Left colon (tissue), 2 donors: ENCODE measurements at places on chromosomes 16 and 17.

DNA sequence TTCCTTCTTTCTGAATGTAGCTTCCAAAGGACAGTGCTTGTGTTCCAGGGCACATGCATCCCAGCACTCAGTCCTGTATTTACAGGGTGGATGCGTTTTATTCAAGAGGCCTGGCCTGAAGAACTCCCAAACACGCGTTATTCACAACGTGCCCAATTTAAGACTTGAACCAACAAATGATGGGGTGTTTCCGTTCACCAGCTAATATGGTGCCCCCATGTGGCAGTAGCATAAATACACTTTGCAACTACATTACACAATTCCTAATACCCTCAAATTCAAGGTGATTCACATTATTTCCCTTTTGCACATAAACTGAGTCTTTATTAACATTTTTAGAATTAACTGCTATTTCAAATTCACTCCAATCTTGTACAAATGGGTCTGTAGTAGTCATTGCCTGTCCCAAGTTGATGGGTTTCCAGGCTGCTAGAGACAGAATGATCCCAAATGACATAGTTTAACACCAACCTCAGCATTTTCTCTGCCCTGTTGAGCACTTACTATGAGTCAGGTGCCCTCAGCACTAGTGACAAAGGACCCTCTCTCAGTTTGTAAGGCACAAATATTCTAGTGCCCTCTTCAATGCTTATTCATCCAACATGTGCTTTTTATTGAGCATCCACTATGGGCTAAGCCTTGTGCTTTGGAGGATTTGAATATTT lies 26.9 kb downstream of the HSD17B2 start:
- no peak for DNase-seq

DNA sequence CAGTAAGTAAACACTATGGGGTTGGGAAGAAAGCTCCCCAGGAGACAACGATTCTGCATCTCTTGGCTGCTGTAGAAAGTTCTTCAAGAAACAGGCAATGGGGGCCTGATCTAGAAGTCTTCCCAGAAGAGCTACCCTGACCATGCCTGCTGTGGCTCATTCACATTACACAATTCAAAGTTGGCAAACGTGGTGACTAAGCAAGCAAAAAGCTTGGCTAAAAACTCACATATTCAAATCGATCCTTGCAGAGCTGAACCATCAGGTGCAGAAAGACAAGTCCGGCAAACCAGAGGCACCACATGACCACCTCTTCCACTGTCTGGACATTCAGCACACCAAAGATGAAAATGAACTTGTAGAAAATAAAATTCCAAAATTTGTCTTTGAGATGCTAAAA lies 16.1 kb downstream of the AMFR start:
- DNase-seq: no peak

DNA sequence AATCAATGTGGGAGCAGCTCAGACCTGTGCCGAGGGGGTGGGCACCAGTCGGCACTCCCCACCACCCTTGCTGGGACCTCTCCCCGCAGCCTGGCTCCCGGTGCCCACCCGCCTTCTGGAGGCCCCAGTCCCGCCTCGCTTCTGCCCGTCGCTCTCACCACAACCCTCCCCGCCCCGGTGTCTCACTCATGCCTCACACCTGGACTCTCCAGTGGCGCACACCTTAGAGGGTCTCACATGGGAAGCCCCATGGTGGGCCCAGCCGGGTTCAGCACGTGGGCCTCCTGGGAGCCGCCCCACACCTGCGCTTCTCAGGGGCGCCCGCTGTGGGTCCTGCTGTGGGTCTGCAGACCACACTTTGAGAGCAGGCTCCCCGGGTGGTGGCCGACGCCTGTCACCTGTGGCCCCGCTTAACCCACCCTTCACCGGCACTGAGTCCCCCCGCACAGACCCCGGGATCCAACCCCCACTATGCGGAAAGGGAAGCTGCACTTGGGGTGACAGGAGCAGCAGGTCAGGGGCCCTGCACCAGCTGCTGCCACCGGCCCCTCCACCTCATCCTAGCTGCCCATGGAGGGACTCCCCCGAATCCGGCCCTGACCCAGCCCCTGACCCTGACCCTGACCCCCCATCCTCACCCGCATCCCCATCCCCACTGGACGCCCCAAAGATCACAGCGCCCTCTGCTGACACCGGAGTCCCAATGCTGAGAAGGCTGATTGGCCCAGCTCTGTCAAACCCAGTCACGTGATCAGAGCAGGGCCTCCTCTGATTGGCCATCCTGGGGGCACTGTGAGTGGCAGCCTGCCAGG lies 27.4 kb upstream of the SLC38A10 start:
- no peak for DNase-seq

- DNase-seq: no peak
Observed at GRCh38 chr17:80930335-80931279, 61.0 kb upstream of the CHMP6 start.

DNA sequence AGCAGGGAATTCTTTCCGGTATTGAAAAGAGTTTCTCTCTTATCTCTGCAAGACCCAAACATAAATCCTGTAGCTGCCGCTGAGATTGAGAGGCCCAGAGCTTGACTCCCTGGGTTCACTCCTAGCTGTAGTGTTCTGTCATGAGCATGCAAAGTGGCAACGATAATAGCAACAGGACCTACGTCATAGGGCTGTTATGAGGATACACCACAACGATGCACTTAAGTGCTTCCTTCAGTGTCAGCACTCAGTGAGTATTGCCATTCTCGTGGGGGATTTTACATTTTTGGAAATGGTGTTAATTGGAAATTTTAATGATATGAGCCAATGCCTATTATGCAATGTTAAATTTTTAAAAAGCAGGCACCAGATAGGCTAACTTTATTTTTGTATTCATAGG lies 199.8 kb downstream of the CYLD start:
- no peak for DNase-seq

DNA sequence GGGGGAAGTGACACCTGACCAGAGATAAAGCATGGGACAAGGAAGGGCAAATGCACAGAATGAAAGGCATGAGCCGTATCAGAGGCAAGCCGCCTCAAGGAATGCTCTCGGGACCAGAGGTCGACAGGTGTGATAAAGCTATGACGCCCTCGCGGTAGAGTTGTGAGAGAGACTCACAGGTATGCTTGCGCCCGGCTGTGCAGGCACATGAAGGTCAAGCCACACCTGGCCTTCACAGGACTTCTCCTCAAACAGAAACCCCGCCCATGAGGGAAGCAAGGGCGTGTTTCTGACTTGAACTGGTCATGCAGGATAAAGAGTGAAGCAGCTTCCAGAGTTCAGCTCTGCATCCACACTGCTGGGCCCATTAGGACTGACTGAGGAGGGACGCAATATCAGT lies 7.8 kb downstream of the NCBP3 start:
- peak; percentile 95 for DNase-seq

- no peak for DNase-seq
Observed at GRCh38 chr16:88891083-88891482, 24.6 kb upstream of the PABPN1L start.

DNA sequence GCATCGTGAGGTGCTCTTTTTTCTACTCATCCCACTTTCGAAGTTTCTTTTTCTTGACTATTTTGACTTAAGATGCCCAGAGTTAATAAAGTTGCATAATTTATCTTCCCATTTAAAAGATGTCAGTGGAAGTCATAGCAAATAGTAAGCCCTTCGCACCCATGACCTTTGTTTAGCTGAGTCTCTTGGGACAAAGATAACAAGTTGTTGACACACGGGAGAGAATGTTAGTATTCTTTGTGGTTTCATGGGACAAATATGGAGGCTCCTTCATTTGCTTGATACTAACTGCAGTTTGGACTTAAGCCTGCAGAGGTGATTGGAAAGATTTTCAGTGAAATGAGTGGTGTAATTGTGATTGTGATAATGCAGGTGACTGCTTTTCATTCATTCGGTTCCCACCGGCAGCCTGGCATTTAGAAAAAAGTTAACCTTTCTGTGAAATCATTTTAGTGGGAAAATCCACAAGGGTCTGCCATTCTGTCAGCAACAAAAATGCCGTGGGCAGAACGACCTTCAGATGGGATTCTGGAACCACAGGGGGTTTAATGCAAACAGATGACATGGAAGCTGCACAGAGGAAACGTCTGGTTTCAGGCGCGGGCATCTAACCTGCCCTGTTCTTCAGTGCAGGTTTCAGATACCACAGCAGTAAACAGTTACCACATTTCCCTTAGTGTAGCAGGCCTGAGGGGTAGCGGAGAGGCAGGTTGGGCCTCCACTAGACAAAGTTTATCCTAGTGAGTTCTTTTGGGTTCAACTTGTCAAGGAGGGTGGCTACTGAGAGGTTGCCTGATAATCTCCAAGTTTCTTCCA lies 123.0 kb downstream of the RPTOR start:
- DNase-seq: no peak

- DNase-seq: no peak
Observed at GRCh38 chr17:7915179-7915610, 894 bp downstream of the RNF227 start.

DNA sequence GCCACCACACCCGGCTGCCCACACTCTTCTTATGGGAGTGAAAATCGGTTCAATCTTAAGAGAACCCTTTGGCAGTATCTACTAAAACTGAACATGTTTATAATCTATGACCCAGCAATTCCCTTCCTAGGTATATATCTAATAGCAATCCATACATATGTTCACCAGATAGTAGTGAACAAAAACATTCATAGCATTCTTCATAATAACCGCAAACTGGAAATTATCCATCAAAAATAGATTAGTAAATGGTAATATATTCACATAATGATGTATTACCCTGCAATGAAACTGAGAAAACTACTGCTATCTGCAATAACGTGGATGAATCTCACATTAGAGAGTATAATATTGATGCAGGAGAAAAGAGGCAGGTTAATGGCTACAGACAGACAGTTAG lies 23.1 kb downstream of the COPRS start:
- no peak for DNase-seq

DNA sequence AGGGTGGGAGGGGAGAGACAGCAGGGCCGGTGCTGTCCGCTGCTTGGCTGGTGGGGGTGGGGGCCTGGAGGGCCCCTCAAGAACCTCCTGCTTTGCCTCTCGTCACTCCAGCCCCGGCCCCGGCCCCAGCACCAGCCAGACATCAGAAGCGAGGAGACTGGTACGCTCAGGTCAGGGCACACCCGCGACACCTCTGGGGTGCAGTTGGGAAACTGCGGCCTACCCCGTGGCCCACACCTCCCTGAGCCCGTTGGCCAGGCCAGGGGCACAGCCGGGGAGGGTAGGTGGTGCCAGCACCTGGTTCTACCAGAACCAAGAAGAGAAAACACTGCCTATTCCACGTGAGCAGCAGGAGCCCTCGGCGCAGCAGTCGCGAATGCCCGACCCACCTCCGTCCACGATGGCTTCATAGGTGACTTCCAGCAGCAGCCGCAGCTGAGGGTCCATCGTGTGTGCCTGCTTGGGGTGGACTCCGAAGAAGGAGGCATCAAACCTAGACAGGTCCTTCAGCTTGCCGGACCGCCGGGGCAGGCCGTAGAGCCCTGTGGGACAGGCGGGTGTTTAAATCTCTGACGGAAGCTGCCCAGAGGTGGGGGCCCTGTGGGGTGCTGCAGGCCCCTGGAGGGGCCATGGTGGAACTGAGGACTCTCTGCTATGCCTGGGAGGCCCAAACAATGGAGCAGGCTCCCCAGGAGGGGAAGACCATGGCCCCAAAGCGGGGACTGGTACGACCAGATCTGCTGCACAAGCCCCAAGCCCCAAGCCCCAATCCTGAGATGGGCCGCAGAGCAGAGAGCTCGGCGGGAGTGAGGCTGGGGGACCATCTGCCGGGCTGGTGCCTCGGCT lies 2.9 kb downstream of the FASN start:
- no peak for DNase-seq

GRCh38 chr16:2520784-2521531 lies 787 bp downstream of the AMDHD2 start:
- peak; percentile 62 for DNase-seq

DNA sequence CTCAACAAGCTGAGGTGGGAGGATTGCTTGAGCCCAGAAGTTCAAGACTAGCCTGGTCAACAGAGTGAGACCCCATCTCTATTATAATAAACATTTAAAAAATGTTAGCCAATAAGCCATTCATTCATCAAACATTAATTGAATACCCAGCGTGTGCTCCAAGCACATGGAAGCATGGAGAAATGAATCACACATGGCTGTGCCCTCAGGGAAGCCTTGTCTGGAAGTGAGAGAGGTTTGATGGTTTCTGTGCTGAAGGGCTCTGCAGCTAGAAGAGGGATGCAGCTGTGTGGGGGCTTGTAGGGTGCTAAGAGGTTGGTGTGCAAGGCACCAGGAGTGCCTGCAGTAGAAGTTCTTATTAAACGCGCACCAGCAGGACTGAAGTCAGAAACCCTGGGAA lies 11.2 kb downstream of the CYB5D2 start:
- DNase-seq: no peak

GRCh38 chr16:83674931-83675535 lies 132.7 kb upstream of the HSBP1 start:
- DNase-seq: no peak

DNA sequence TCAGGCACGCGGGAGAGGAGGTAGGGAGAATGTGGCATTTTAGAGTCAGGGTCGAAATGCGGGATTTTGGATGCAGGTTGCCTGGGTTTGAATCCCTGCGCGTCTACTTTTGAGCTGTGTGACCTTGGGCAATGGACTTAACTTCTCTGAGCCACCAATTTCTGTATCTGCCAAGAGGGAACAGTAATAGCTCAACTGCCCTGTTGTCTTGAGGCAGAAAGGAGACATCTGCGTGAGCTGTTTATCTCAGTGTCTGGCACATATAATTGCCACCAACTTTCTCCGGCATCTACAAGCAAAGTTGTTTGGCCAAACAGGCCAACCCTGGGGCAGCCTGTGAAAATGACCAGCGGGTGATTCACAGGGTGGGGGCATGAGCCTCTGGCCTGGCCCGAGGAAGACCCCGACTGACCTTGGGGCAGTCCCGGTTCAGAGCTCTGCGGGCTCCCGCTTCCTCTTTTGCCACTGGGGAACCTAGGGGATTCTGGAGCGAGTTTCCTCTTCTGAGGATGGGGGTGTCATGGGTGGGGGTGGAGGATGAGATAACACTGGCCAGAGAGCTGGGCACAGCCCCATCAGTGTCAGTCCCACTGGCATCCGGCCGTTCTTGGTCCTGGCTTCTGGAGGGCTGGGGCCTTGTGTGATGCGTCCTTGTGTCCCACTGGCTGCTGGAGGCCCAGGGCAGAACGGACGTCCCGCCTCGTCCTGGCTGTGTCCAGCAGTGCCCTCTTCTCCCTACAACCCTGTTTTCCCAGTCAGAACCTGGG lies 1.3 kb downstream of the SNN start:
- DNase-seq: peak; percentile 60

GRCh38 chr17:37770631-37771518 lies 26.0 kb upstream of the HNF1B start:
- DNase-seq: peak; percentile 86

- no peak for DNase-seq
Observed at GRCh38 chr17:59669411-59669810, 37.8 kb downstream of the PTRH2 start.

DNA sequence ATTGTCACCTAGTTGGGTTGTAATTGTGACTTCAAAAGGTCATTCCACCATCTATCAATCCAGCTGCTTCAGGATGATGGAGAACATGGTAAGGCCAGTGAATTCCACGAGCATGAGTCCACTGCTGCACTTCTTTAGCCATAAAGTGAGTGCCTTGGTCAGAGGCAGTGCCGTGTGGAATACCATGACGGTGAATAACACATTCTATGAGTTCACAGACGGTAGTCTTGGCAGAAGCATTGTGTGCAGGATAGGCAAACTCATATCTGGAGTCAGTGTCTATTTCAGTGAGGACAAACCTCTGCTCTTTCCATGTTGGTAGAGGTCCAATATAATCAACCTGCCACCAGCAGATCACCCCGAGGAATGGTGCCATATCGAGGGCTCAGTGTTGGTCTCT lies 650.9 kb downstream of the KCNJ2 start:
- no peak for DNase-seq
